ENCODE measurements at places on chromosomes 3 and 15. TPM values are rescaled to one million over a fixed set of nuclear protein-coding genes. Genes with fewer than 3 reads are reported as not detected.

The HDC gene
- total RNA-seq, result not detected

The EDEM1 gene
- 40.7 TPM for total RNA-seq

The CLDN16 gene
- not detected for total RNA-seq

The ARGFX gene
- not detected for total RNA-seq

The VGLL3 gene
- total RNA-seq, result 536 TPM

The MUC20 gene
- total RNA-seq, result 1.1 TPM

The SLC12A6 gene
- total RNA-seq, result 25.9 TPM

The RPS27L gene
- total RNA-seq, result 128 TPM

The VEPH1 gene
- 3.9 TPM for total RNA-seq

The ZNF609 gene
- total RNA-seq, result 24.7 TPM

The TNFAIP8L3 gene
- total RNA-seq, result not detected

The SKIC8 gene
- total RNA-seq, result 115 TPM

The CYP1A2 gene
- not detected for total RNA-seq

The RASL12 gene
- total RNA-seq, result not detected

The ZNF620 gene
- 0.87 TPM for total RNA-seq

The RNF111 gene
- 20.4 TPM for total RNA-seq

The SEMA3G gene
- total RNA-seq, result not detected

The TNIK gene
- total RNA-seq, result 6.3 TPM

The CADM2 gene
- total RNA-seq, result 9.3 TPM

The CCPG1 gene
- total RNA-seq, result 18.8 TPM

The GOLGA6A gene
- 0.54 TPM for total RNA-seq

The ADAMTS17 gene
- not detected for total RNA-seq

The ATP10A gene
- total RNA-seq, result 2.5 TPM

The TF gene
- not detected for total RNA-seq

The SEC11A gene
- total RNA-seq, result 109 TPM

The CCR9 gene
- not detected for total RNA-seq

The B3GALNT1 gene
- 14.6 TPM for total RNA-seq

The GHSR gene
- not detected for total RNA-seq

The WDR93 gene
- 0.39 TPM for total RNA-seq

The SYNM gene
- total RNA-seq, result 0.39 TPM

The FAM174B gene
- total RNA-seq, result 10.3 TPM

The PLD1 gene
- total RNA-seq, result 30.6 TPM

The ZMAT3 gene
- total RNA-seq, result 22.8 TPM

The PPP1R2 gene
- 64.8 TPM for total RNA-seq

The SOX2 gene
- not detected for total RNA-seq

The ZNF385D gene
- not detected for total RNA-seq

The EXD1 gene
- total RNA-seq, result not detected
